ENCODE measurements at places on chromosomes 3 and 15.

DNA sequence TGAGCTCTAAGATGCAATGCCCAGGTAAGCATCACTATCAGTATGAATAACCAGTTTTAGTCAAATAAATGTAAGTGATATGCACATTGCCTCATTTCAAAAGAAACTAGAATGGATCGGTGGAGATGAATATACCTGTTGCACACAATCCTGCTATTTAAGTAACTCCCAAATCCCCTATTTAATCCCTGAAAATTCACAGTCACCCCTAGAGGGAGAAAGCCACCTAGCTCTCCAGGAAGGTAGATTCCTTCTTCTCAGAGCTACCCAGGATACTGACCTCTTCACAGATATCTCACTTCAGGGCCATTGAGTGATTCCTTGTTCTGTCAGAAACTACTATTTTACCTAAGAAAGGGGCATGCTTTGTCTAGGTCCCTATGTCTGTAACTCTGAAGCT lies 11.7 kb downstream of the LSAMP start:
- DNase-seq: no peak

GRCh38 chr3:12969486-12969885 lies 103.7 kb downstream of the IQSEC1 start:
- no peak for DNase-seq

GRCh38 chr3:12313519-12313918 lies 24.6 kb downstream of the PPARG start:
- DNase-seq: no peak

GRCh38 chr3:137134431-137134830 lies 176.6 kb downstream of the IL20RB start:
- no peak for DNase-seq

GRCh38 chr3:5185093-5185673 lies 2.3 kb upstream of the EDEM1 start:
- DNase-seq: no peak

DNA sequence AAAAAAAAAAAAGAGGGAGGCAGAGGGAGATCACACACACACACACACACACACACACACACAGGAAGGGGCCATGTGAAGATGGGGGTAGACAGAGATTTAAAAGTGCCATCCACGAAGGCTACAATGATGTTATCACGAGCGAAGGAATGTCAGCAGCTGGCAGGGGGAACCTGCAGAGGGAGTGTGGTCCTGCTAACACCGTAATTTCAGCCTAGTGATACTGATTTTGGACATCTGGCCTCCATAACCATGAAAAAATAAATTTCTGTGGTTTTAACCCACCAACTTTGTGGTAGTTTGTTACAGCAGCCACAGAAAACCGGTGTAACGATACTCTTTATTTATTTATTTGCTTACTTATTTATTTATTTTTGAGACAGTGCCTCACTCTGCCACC lies 76.0 kb downstream of the TMCO5A start:
- DNase-seq: no peak

Measured in DND-41 (cell line).